IMR-90 (cell line): ENCODE measurements at places on chromosomes 13 and 19. TPM values are rescaled to one million over a fixed set of nuclear protein-coding genes. Genes with fewer than 3 reads are reported as not detected.

The SBK3 gene
- 0.18 TPM in 1 of 2 replicates, not detected in the other for total RNA-seq

DNA sequence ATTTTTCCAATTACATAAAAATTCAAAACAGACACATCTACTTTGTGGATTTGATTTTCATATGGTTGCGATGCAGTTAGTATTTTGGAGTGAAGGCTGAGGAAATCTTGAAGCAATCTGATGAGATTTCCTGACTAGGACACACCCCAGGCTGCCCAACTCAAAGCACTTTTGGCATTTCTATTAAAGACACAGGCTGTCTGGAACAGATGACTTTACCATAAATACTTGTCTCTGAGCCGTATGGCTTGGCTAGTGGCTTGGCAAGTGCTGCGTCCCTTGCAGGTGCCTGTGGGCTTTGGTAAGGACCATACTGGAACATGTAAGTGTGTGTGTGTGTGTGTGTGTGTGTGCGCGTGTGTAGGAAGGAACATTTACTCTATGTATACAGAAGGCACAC is 218.8 kb downstream of the FGF9 start:
- DNase-seq: no peak

DNA sequence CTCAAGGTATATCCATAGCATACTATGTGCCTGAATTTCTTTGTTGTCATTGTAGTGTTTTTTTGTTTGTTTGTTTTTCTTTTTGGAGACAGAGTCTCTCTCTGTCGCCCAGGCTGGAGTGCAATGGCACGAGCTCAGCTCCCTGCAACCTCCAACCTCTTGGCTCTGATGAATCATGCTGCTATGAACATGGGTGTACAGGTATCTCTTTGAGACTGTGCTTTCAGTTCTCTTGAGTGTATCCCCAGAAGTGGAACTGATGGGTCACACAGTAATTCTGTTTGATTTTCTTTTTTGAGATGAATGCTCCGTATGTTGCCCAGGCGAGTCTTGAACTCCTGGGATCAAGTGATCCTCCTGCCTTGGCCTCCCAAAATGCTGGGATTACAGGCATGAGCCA is 13.7 kb upstream of the SLC25A42 start:
- DNase-seq: no peak

- no peak for DNase-seq
These were observed 5.9 kb upstream of the C1QTNF9B start for GRCh38 chr13:23902975-23903905.

The OR7G3 gene
- total RNA-seq: not detected in 2 replicates

DNA sequence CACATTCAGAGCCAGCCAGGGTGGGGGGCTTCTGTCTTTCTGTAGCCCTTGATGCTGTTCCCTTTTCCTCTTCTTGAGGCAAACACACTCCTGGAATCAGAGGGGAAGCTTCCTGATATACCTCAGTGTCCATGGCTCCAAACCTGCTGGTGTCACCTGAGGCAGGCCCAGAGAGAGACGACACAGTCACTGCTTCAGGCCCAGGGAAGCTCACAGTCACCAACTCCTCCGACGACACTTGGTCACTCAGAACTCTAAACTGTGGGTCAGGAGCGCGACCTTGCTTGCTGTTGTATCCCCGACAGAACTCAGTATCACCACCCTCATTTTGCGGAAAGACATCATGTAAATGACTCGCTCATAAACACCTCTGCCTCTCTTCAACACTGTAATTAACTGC is 1.1 kb downstream of the ATP13A1 start:
- DNase-seq: no peak

- no peak for DNase-seq
These were observed 29.9 kb downstream of the ZDHHC20 start for GRCh38 chr13:21429211-21429610.

DNA sequence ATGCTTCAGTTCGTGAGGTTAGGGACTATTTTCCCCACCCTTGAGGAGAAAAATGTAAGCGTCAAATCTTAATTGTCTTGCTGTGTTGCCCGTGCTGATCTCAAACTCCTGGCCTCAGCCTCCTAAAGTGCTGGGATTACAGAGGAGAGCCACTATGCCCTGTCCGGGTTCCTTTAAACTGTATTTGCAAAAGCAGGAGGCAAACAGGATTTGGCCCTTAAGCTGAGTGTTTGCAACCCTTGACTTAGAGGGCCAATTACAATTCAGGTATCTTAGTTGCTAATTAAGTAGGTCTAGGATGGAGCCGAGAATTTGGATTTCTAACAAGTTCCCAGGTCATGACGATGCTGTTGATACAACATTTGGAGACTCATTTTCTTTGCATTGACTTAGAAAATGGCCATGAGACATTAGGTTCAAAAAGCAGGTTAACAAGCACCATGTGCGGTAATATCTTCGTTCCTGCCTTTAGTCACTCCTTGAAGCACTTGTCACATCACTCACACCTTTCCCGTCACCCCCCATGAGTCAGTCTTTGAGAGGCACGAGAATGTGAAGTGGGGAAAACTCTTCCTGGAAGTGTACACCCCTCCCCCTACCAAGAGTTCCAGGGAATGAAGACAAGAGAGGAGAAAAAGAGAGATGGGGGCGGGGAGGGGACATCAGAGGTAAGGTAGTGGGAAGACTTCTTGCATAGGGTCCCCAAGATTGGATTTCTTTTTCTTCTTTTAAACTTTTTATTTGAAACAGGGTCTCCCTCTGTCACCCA is 2.6 kb downstream of the NAPSA start:
- no peak for DNase-seq
